ENCODE measurements at places on chromosomes 11 and 22. TPM values are rescaled to one million over a fixed set of nuclear protein-coding genes. Genes with fewer than 3 reads are reported as not detected.
A peak's percentile ranks its signal among the peaks of the same experiment; 100 is the strongest.

- DNase-seq = no peak
- no peaks in the 10 kb centered on the region for H3K4me1 ChIP-seq
- no peaks in the 10 kb centered on the region for H3K27me3 ChIP-seq
Observed at GRCh38 chr11:91761406-91762025, 463.1 kb upstream of the FAT3 start.

Gene OR8H2
- total RNA-seq = not detected

DNA sequence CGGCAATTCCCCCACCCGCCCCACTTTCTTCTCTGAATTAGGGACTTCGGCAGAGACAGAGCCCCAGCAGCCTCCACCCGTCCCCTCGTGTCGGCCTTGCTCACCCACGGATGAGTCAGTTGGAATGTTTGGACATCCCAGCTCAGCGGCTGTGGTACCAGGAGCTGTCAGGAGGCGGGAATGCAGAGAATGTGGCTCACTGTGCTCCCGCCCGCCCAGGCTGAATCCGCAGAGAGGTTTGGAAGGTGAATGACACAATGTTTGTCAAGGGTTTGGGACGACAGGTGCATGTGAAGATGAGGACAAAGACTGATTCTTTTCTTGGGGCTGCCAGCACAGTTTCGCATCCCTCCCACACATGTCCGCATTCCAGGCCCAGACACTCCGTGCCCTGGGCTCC is 39.6 kb downstream of the LIF start:
- no peak overlapping the region for H3K27ac ChIP-seq
- DNase-seq = no peak
- H3K4me1 ChIP-seq = no peaks in the 10 kb centered on the region

Gene ACR
- total RNA-seq = not detected

Gene OR2AG2
- total RNA-seq = not detected

GRCh38 chr11:11420191-11420898 is 67.3 kb upstream of the CSNK2A3 start:
- no peaks in the 10 kb centered on the region for H3K36me3 ChIP-seq
- H3K4me1 ChIP-seq = no peaks in the 10 kb centered on the region
- no peaks in the 10 kb centered on the region for H3K27me3 ChIP-seq
- no peak overlapping the region for H3K4me3 ChIP-seq

DNA sequence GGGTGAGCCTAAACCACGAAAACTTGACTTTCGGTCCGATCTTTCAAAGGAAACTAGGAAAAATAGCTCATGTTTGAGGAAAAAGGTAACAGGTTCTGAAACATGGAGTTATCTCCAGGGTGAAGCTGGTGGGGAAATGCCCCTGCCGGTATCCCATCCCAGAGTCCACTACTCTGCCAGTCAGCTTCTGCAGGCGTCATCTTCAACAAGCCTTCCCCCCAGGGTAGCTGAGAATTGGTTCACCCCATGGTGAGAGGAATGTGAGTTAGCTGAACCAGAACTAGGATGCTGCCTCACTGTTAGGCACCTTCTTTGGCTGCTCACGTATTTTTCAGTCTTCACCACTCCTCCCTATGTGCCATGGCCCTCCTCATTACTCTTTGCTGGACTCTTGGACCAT is 1.1 kb downstream of the GVQW3 start:
- peak overlapping the region; percentile 94 for H3K4me3 ChIP-seq
- H3K27me3 ChIP-seq = no peaks in the 10 kb centered on the region
- no peak overlapping the region for H3K27ac ChIP-seq
- peaks cover 35% of the 10 kb centered on the region for H3K4me1 ChIP-seq
- peaks cover 2% of the 10 kb centered on the region for H3K36me3 ChIP-seq

Gene PSMD13
- total RNA-seq = 99.6 TPM

GRCh38 chr11:88494848-88495247 is 157.3 kb upstream of the CTSC start:
- no peaks in the 10 kb centered on the region for H3K36me3 ChIP-seq
- no peak for DNase-seq
- no peak overlapping the region for H3K4me3 ChIP-seq
- no peaks in the 10 kb centered on the region for H3K4me1 ChIP-seq
